ENCODE measurements at places on chromosomes 6 and 20. TPM values are rescaled to one million over a fixed set of nuclear protein-coding genes. Genes with fewer than 3 reads are reported as not detected.

BTNL2 gene
- total RNA-seq = not detected

EPHA7 gene
- total RNA-seq = not detected

YIPF3 gene
- 91.6 TPM for total RNA-seq

HLA-DRA gene
- total RNA-seq = not detected

IPCEF1 gene
- total RNA-seq = 0.07 TPM

SMIM8 gene
- total RNA-seq = 3.6 TPM
